NCI-H2081 treated with DMSO at 0.1 percent for 48 hours (cell line): ENCODE measurements at places on chromosomes 12 and 14.

DNA sequence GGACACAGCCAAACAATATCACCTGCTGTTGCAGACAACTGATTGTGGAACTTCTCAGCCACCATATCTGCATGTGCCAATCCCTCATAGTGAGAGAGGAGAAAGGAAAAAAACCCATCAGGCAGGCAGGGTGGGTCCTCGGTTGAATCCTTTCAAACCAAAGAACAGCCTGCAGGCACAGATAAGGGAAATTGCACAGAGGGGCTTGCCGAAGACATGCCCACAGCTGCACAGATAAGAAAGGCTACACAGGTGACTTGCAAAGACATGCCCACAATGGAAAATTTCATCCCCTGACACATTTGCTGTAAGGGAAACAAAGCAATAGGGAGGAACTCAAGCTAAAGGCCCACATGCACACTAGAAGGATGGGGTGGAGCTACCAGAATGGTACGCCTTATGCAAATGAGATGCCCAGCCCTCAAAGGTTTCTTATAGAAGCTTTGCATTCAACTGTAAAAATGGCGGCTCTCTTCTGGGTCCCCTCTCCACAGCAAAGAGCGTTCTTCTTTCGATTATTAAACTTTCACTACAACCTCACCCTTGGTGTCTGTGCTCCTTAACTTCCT is 170.0 kb upstream of the TMPO start:
- no peak for DNase-seq

DNA sequence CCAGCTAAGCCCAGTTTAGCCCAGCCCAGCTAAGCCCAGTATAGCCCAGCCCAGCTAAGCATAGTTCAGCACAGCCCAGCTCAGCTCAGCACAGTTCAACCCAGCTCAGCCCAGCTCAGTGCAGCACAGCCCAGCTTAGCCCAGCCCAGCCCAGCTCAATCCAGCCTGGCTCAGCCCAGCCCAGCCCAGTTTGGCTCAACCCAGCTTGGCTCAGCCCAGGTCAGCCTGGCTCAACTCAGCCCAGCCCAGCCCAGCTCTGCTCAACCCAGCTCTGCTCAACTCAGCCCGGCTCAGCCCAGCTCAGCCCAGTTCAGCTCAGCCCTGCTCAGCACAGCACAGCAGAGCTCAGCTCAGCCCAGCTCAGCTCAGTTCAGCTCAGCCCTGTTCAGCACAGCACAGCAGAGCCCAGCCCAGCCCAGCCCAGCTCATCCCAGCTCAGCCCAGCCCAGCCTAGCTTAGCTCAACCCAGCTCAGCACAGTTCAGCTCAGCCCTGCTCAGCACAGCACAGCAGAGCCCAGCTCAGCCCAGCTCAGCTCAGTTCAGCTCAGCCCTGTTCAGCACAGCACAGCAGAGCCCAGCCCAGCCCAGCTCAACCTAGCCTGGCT is 330.9 kb downstream of the TMEM121 start:
- no peak for DNase-seq

DNA sequence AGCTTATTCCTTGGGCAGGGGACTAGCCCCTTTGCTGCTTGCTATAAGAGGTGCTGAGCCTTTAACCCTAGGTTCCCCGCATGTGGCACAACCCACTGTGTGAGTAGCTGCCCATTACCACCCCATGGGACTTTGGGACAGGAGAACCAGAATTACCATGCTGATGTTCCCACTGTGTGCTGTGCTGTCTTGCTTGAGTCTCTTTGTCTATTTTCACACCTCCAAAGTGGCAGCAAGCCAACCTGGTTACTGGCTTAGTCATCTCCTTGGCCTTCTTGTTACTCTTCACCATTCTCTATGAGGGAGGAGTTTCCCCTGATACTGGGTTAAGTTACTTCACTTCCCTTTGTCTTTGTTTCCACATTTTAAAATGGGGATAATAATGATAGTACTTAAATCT is 73.4 kb upstream of the ETV6 start:
- DNase-seq = no peak

DNA sequence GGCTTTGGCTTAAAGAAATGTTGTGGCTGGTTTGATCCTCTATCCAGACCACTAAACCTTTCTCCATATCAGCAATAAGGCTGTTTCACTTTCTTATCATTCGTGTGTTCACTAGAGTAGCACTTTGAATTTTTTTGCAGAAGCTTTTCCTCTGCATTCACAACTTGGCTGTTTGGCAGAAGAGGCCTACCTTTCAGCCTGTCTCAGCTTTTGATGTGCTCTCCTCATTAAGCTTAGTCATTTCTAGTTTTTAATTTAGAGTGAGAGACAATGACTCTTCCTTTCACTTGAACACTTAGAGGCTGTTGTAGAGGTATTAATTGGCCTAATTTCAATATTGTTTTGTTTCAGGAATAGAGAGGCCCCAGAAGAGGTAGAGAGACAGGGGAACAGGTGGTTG is 13.8 kb downstream of the KCNMB4 start:
- no peak for DNase-seq

DNA sequence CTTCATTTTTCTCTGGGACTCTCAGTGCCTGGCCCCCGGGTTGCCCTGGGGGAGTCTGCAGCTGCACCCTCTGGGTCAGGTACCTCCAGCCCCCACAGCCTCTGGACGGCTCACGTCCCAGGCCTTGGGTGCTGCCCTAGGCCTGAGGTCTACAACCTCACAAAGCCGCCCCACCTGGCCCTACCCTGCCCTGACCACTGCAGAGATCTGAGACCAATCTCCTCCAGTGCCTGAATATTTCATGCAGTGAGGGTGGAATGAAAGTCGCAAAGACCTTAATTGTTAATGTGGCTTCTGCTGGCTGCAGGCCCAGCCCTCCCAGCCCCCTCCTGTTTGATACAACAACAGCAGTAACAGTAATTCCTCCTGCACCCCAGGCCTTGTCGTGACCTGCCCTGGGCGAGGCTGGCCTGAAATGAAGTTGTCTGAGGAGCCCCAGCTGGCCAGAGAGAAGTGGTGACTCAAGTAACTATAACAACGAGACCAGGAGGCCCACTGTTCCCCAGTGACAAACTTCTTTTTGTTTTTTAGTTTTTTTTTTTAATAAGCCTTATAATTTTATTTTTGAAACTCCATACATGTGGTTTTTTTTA is 8.8 kb upstream of the CCDC85C start:
- DNase-seq = no peak

DNA sequence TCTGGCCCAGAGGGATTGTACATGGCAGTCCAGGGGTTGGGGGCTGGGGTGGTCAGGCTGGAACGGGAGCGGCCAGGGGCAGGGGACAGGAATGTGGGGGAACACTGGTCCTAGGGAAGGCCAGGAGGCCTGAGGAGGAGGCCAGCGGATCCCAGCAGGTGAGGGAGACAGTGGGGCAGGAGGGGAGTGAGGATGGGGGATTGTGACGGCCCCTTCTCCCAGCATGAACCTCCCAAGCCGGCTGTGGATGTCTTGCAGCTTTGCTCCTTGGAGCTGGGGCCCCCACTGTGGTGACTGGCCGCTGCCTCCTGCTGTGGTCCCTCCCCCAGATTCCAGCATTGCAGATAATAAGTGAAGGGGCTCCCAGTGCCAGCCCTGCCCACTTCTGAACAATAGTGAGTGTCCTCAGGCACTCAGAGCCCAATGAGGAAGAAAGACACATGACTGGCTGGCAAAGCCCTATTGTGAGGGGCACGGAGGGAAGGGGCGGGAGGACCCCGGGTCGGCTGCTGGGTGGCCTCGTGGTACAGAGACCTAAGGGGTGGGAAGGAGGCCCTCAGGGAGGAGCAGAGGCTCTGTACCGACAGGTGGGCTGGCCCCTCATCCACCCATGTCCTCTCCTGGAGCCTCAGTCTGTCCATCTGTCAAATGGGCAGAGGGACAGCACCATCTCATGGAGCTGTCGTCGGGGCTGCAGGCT is 215.0 kb downstream of the KIF26A start:
- DNase-seq = no peak

GRCh38 chr12:48602192-48602989 is 32.5 kb upstream of the LALBA start:
- no peak for DNase-seq

DNA sequence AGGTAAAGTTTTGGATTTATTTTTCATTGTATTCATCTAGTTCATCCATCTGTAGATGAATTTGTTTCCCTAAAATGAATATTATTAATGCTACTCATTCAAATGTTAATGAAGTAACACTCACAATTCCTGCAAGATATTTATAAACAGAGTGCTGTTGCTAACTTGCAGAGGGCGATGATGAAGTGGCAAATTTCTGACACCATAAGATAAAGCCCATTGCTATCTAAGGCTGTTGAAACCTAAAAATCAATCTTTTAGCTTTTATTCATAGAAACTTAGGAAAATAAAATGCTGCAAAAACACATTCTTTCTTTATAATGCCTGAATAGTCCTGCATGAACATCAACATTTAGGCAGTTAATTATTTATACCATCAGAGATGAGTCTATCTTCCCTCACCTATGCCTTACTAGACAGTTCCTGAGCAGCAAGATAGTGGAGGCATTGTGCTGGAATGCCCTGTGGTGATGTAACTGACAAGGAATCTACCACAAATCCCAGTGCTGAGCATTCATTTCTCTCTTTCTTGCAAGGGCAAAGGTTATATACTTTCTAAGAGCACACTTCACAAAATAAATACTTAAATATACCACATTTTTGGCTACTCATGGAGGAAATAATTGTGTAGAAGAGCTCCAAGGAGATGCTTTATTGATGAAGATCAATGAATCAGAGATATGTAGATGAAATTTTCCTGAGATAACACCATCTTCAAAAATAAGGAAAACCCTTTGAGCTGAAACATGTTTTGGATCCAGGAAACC is 57.6 kb downstream of the LMNTD1 start:
- no peak for DNase-seq

DNA sequence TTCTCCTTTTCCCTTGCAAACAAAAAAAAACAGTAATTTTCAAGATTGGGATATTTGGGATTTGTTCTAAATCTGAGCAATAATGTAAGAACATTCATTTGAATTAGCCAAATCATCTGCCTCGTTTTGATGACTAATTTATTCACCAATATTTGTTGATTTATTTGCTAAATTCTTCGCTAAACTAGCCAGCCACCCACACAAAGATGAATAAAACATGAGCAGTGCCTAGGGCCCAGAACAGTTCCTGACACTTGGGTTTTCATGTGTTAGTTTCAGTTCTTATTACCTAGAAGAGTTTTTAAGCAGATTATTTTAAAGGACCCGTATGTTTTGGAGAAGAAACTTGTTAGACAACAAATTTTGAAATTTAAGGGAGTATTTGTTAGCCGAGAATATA is 1.4 kb downstream of the ETNK1 start:
- DNase-seq = no peak

- no peak for DNase-seq
Observed at GRCh38 chr14:55589171-55589570, 9.2 kb downstream of the KTN1 start.

DNA sequence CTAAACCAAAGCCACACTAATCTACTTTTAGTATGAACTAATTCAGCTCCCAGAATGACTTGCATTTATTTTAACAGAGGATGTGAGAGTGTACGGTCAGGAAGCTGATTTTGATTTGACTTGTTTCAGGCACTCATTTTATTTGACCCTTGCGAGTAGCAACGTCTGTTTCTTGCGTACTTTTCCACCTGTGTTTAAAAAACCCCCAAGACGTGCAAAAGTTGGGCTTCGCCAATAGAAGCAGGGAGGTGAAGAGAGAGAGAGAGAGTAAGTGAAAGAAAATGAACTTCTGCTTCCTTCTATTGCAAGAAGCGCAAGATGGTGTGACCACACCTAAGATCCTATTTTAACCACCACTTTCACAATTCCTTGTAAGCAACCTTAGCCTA is 6.7 kb upstream of the SLC15A4 start:
- DNase-seq = no peak

DNA sequence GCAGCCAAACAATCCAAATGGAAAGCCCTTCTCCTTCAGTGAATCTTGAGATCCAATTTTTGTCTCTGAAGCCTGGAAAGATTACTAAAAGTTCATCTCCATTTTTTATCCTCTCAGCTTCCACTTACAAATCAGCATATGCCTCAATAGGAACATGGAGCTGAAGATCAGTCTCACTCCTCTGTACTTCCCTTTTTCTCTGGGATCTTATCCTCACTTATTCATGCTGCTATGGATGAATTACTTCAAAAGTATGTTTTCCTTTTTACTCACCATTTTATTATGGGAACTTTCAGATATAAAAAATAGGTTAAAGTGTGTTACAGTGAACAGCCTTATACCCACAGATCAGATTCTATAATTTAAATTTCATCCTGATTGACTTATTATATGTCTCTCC is 14.4 kb upstream of the NTF3 start:
- no peak for DNase-seq

GRCh38 chr14:24171422-24172260 is at the start of gene REC8:
TSS of gene REC8 (plus strand) at chr14:24172080. CDS start at chr14:24172553, 473 bp downstream.
- peak; percentile 61 for DNase-seq

DNA sequence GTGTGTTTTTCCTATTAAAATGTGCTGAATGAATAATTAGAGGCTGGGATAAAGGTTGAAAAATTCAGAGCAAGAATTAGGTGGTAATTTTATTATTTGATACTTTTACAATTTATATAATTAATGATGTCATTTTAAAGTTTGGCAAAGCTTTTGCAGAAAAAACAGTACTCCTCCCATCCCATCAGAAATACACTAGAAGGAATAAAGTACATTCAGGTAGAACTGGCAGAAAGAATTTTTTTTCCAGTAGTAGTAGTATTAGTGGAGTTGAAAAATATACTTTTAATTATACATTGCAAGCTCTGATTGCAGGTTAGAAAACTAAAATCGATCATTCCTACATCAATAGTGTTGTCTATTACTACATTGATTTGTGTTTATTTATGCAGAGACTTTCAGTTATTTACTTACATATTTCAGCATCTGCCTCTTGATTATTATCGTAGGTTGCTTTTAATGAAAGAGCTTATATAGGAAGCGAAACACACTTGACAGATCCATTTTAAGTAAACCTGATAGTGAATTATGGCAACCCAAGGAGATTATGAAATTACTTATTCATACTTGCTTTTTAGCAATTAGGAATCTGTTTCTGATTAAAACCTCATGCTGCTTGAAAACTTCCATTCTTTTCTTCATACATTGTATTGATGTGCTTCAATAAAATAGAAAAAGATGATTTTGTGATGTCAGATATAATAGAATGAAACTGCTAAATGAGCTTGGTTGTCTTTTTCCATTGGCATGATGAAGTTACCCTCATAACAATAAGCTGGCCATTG is 10.1 kb downstream of the FOXG1 start:
- no peak for DNase-seq

- DNase-seq = no peak
Observed at GRCh38 chr12:130049666-130050065, 112.6 kb upstream of the FZD10 start.

DNA sequence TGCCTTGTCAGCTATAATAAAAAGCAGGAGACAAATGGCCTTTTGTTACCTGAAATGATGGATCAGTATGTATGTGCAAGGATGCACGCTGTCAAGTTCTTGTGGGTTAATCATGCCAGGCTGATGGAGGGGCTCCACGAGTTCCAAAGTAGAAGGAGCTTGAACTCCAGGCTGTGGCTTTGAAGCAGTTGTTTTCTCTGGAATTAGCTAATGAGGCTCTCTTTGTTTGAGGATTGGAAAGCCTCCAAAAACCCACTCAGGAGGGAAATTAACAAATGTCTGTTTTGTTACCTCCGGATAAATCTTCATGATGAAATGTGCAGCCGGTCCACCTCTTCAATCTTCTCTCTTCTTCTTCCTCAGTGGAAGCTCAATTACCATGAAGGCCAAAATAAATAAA is 605.5 kb downstream of the DIO2 start:
- peak; percentile 63 for DNase-seq
